ENCODE measurements at places on chromosomes 2 and 18.
A peak's percentile ranks its signal among the peaks of the same experiment; 100 is the strongest.

DNA sequence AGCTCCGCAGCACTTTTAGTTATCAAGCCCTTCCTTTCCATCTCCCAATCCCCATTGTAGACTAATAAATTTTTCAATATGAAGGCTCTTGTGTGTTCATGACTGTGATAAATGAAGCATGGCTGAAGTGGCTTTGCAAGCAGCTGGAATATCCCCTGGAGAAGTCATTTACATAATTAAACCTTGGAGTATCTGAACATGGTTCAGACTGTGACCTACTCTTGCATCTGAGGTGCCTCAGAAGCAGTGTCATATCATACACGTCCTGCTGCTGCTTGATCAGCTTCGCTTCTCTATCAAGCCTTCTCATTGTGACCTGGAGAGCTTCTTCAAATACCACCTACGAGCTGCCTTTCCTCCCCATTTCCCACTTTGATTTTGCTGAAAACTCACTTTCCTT is 48.4 kb upstream of the ZNF397 start:
- no peak for DNase-seq

- peak; percentile 96 for DNase-seq
These were observed 21.7 kb upstream of the NRP2 start for GRCh38 chr2:205660521-205661124.

- DNase-seq = peak; percentile 75
These were observed 39.0 kb upstream of the MAL start for GRCh38 chr2:94986392-94986963.

- no peak for DNase-seq
These were observed 246.6 kb downstream of the SETBP1 start for GRCh38 chr18:44927127-44927849.

DNA sequence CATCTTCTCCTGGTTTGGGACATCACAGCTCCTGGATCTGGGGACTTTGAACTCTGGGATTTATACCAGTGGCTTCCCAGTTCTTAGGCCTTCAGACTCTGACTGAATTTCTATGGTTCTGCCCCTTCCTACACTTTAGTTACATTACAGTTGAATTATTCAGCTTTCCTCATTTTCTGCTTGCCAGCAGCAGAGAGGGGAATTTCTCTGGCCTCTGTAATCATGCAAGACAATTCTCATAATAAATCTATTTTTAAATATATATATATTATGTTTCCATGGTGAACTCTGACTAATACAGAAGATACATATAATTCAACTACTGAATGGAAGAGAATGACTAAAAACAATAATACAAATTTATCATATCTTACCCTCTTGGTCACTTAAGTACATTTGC is 1478.6 kb upstream of the ACVR2A start:
- no peak for DNase-seq

DNA sequence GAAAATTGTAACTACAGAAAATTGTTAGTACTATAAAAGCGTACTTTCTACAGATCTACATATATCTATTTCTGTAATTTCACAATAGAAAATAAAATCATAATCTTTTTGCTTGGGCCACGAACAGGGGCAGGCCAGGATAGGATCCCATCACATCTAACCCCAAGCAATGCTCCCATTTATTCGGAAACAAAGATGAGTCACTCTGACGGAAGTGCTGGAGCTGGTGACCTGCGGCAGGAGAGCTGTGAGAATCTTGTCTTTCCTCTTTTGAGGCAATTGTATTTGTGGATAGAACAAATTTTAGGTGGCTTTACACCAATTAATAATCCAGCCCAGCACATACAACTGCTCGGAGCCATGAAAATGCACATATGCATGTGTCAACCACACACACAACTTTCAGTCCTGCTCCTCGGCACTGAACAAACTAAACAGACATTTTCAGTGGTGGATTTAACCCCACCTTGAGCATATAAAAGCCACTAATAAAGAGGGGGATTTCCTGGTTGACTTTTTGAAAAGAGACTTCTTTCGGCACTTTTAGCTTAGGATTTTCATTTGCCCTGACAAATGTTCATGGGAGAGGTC is 22.3 kb upstream of the INSIG2 start:
- no peak for DNase-seq

GRCh38 chr2:211877061-211877460 is 661.5 kb downstream of the ERBB4 start:
- peak; percentile 45 for DNase-seq

DNA sequence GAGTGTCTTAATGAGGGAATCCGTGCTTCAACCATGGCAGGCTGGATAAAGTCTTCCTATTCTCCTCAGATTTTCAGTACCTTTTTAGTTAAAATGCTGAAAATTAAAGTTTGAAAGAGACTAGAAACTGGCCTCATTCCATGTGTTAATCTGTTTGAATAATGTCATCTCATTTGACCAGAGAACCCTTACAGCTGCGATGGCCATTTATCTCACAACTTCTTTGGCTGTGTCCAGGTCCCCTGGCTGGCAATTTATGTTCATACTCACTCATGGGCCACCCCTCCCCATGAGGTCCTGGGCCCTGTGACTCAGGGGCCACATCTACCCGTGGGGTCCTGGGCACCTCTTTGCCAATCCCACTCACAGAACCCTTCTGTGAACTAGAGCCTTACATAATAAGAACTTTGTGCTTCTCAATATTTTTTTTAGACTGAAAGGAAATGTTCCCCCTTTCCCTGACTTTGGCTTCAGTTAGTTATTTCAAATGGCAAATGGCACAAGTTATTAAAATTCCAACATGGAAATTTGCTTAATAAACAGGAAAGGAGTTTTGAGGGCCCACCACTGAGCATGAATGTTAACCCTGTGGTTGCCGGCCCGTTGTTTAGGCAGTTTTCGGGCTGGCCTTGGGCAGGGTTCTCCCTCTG is 134.6 kb downstream of the UXS1 start:
- DNase-seq = no peak

GRCh38 chr2:167293172-167293781 is 405.0 kb downstream of the XIRP2 start:
- peak; percentile 30 for DNase-seq

- DNase-seq = peak; percentile 71
These were observed 45.5 kb downstream of the OSR1 start for GRCh38 chr2:19312949-19313348.

GRCh38 chr2:143251681-143252080 is 122.5 kb downstream of the ARHGAP15 start:
- no peak for DNase-seq

DNA sequence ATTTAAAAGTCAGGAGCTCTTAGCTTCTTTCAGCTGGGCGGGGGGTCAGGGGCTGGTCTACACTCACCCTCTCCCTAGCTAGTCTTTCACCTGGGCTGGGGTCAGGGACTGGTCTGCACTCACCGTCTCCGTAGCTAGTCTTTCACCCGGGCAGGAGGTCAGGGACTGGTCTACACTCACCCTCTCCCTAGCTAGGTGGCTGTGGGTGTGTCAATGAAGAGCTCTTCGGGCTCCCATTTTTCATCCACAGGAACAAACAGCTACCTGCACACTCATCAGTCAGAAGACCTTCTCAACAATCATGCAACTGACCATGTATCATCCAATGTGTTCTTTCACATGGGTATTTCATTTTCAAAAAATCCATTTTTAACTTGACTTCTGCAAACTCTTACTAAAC is 8.0 kb downstream of the CHST10 start:
- no peak for DNase-seq
